HepG2 (cell line): ENCODE measurements at places on chromosomes 1 and 21. TPM values are rescaled to one million over a fixed set of nuclear protein-coding genes. Genes with fewer than 3 reads are reported as not detected.

The ADGRL2 gene
- 31.6 and 38.5 TPM in 2 replicates for polyA plus RNA-seq

The OR2L8 gene
- not detected in 2 replicates for polyA plus RNA-seq

The RBP7 gene
- polyA plus RNA-seq = 1.6 and 2.0 TPM in 2 replicates

The TTC24 gene
- polyA plus RNA-seq = 0.18 and 0.30 TPM in 2 replicates

The ZNF593OS gene
- polyA plus RNA-seq = not detected in 2 replicates

The RRP15 gene
- polyA plus RNA-seq = 1.6 and 2.1 TPM in 2 replicates

The PRAMEF27 gene
- polyA plus RNA-seq = not detected in 2 replicates

The ADAMTS1 gene
- polyA plus RNA-seq = 0.11 and 0.34 TPM in 2 replicates

The MSH4 gene
- 0.01 TPM in 2 replicates for polyA plus RNA-seq

The PDE9A gene
- polyA plus RNA-seq = 19.7 and 22.9 TPM in 2 replicates
